ENCODE measurements at places on chromosomes 4 and X.

DNA sequence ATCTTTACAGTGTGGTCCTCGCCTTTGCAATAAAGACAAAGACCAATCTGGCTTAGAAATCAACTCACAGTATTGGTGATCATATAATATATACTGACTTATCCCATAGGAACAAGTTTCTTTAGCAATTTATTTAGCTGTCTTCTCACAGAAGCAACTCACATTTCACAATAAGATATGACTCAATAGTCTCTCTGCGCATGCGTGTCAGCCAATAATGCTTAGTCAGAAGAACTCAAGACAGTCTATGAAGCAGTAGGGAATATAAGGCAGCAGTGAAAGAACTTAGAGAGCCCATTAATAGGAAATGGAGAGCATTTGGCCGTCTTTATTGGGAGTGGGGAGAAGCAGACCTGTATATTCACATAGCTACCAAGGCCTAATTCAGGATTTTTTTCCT, 216.7 kb downstream of the IL13RA2 start:
- DNase-seq = no peak

DNA sequence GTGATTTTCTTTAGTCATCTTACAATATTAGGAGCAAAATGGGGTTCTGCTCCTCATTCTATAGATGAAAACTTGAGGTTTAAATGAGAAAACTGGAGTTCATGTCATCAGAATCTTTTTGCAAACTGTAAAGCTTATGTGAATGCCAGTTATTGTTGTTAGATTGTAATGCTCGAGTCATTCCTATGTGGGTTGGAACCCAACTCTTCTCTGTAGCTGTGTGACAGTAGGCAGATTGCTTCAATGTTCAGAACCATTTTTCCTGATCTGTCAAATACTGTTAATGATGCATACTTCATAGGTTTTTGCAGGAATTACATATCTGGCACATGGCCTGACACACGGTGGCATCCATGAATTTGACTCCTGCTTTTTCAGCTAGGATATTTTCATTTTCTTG, 178.9 kb downstream of the RAPGEF2 start:
- DNase-seq = no peak

DNA sequence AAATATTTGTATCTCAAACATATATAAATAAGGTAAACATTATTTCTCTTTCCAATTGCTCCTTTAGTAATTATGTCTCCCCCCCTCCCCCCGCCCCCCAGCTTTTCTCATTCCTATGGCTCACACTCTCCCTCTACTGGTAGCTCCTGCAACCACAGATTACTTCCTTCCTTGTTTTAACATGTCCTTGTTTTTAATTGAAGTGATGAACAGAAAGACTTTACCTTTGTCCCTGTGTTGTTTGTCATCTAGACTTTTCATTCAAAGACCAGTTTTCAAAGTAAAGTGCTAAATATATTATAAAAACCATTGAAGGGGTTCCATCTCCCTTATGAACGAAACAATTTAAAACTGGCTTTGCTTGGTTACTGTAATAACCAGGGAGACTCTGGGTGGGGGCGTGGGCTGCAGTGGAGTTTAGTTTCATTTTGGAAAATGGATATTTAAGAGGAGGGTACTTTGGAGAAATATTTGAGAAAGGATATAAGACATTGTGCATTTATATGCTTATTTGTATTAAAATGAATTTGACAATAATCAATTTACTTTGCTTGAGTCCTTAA, 352.9 kb downstream of the RAPGEF2 start:
- no peak for DNase-seq

DNA sequence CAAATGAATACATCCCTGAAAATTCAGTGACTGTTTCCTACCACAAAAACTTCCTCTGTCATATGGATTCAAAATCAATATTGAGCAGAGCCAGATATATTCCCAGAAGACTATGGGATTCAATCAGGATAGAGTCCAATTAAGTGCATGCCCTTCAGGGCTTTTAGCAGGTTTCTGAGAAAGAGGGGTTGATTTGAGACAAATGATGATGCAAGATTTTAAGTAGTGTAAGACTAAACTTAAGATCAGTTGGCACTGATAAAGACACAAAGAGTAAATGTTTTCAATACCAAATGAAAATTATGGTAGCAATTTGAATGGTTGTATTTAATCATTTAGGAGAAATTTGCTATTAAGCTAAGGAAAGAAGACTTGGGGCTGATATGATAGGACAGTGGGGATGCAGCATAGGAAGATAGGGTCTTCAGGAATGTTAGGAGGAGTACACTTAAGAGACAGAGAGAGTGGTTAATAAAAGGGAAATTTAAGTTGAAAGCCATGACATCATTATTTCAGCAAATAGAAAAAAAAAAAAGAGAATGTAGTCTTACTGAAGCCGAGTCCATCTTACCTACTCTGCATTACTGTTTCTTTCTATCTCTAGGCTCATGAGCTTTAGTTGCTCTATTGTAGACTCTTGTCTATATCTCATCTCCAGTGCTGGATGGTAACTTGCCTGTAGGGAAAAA, 32.0 kb upstream of the XK start:
- DNase-seq = no peak

- DNase-seq = no peak
Measured at GRCh38 chr4:185925910-185926360, 113.9 kb upstream of the SORBS2 start.

DNA sequence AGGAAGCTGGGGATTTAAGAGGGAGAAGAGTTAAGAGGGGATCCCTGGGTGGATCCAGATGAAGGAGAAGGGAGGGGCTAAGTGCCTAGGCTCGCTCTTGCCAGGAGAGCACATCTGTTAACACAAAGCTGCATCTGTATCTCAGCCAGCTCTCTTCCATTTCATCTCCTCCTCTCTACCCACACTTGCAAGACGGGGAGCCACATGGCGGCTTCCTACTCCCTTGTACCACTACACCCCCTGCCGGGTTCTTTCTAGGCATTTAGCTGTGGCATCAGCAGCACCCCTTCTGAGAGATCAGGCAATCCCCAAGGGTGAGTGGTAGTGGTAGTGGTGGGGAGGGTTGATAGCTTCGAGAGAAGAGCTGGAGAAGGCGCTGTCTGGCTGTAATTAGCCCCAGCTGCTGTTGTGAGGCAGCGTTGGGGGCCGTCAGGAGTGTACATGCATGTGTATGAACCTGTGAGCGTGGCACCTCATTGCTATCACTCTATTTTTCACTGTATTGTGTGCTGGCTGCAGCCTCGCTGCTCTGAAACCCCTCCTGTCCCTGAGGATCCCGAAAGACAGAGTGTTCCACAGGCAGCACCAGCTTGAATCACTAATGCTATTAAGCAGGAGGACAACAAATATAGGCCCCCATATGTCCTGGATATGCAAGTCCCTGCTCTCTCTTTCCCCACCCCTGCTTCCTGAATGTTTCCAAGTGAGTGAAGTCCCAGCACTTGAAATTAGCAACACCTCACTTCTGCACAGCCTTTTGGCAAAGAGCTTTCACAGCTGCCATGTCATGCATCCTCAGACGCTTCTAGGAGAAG, 73.7 kb downstream of the RTL9 start:
- DNase-seq = no peak

GRCh38 chrX:12896935-12897334, 9.5 kb upstream of the TLR8 start:
- DNase-seq = no peak

DNA sequence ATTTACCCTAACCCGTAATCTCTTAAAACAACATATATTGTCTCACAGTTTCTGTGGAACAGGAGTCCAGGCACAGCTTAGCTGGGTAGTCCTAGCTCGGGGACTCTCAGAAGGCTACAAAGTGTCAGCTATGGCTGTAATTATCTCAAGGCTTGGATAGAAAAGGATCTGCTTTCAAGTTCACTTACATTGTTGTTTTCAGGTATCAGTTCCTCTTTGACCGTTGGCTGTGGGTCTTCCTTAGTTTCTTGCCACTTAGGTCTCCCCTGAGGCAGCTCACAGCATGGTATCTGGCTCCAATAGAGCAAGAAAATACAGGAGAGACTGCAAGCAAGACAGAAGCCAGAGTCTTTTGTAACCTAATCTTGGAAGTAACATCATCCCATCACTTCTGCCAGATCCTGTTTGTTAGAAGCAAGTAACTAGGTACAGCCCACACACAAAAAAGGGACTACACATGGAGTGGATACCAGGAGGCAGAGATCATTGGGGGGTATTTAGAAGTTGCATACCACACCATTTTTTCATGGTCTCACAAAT, 137.0 kb downstream of the MAGEB5 start:
- DNase-seq = no peak

DNA sequence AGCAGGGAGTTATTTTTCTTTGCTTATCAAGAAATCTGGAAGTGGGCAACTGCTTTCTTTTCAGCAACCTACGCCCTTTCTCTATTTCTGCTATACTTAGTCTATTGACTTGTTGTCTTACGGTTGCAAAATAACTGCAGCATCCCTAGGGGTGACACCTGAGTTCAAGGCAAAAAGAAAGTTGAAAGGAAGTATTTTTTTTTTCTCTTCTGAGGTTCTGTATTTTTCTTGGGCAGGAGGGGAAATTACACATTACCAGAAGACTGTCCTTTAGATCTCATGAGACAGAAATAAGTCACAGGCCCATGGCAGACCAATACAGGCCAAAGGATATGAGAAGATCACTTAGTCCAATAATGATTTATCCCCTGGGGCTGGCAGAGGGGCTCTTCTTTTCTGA, 204.7 kb upstream of the CASK start:
- DNase-seq = no peak

GRCh38 chr4:63049278-63049677, 1360.0 kb downstream of the TECRL start:
- DNase-seq = no peak

DNA sequence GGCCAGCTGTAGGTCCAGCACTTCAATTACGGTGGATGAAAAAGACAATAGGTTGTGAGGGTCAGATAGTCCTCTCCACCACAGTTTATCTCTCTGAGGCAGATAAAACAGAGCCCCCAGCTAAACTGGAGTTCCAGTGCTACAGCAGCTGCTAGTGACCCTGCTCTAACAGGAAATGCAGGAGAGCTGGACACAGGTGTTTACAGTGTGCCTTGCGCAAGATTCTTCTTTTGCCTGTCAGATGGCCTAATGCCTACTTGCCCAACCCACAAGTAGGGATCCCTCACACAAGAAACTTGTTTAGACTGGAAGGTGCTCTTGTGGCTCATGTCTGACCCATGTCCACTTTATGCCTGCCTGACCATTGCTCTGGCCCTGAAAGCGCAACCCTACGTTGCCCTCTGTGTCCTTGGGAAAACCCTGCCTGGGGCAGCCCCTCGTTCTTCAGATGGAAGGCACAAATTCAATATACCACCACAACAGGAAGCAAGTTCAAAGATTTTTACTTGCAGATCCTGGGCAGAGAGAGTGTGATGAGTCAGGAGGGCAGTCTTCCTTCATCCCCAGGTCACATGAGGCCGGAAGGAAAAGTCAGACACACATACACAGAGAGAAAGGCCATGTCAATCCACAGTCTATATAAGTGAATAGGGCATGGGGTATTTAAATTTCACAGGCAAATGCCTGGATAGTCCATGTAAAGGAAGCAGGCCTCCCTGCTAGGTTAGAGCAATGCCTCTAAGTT, 105.1 kb upstream of the ADGRL3 start:
- DNase-seq = no peak

GRCh38 chr4:185213877-185214276, 4.5 kb downstream of the SNX25 start:
- DNase-seq = no peak

GRCh38 chrX:132442691-132443090, 46.1 kb downstream of the MBNL3 start:
- no peak for DNase-seq

DNA sequence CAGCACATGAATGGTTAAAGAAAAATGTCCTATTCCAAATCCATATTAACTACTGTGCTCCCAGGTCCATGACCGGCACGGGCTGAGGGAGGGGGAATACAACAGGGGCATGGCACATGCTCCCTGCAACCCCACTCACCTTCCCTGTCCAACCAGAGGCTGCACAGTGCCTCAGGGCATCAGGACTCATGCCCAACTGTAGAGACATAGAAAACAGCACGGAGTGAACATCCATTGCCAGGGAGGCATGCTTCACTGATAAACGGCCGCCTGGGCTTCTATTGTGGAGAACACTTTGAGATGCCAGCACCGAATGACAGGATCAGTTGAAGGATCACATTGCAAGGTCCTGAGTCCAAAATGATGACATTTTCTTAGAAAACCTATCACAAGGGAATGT, 140.6 kb downstream of the STK32B start:
- no peak for DNase-seq

DNA sequence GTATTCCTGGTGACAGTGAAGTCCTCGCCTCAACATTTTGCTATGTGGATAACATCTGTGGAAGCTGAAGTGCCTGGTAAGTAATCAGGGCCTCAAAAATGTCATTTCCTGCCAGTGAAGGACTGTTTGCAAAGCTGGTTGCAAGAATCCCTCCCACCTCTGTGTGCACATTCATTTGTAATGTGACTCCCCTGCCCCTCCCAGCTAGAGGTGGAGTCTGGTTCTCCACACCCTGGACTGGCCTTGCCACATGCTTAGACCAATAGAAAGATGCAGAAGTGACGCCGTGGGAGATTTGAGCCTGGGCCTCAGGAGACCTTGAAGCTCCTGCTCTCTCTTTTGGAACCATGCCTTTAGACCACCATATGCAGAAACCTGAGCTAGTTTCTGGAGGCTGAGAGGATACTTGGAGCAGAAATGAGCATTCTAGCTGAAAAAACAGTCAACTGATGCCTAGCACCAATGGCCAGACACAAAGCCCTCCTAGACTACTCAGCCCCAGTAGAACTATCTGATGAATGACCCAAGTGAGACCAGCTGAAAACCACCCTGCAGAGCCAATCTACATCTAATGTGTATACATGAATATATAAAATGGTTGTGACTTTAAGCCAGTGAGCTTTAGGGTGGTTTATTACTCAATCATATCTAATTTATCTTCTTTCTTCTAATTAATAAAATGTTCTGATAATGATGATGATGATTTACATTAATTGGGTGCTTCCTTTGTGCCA, 47.8 kb upstream of the CRMP1 start:
- DNase-seq = no peak

DNA sequence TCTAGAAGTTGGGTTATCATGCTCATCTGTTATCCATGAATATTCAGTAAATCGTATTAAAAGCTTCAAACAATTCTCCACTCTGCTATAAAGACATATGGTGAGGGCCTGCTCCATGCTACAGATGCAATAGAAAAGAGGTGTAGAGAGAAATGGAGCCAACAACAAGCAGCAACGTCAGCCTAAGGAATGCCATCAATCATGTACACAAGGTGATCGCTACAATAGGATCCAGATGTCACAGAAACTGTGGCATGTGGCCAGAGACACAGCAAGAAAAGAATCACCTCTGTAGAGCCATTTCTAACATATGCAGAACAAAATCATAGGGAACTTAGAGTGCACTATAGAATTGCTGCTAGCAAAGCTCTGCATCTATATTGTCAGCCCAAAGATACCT, 1188.1 kb downstream of the PCDH7 start:
- no peak for DNase-seq
